ENCODE measurements at places on chromosomes 3 and 15.

- DNase-seq = no peak
These were observed 571 bp upstream of the RARRES1 start for GRCh38 chr3:158732856-158733200.

- no peak for DNase-seq
These were observed 4.4 kb upstream of the ZNF609 start for GRCh38 chr15:64455961-64456371.

GRCh38 chr3:25692341-25692740, 27.6 kb upstream of the TOP2B start:
- no peak for DNase-seq

DNA sequence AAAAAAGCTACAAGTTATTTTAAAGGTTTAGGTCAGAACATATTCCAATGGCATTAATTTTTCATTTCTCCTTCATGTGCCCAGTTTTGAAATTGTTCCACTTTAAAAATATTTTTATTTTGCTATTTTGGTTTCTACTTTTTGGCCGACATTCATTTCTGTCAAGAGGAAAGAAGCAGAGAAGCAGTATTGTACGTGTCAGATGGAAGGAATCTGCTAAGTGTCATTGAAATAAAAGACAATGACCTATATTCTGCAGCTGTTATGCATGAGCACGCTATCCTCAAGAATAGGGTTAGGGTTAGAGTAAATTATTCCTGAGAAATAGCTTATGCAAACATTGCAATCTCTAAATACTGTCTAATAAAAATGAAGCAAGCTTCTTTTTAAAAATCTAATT, 941.7 kb downstream of the TUSC7 start:
- DNase-seq = no peak

DNA sequence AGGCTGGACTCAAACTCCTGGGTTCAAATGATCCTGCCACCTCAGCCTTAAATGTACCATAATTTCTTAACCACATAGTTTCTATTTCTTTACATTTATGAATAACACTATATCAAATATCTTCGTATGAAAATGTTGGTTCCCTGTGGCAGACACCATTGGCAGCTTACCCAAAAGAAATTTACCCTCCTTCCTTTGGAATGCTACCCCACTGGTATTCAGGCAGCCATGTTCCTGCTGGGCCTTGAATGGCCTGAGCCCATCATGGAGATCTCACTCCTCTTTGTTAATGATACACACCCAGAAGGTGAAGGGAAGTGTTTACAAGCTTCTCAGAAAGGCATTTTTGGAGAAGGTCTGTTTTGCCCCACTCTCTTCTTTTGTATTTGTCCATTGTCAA, 94.3 kb upstream of the RNF7 start:
- DNase-seq = no peak

- DNase-seq = no peak
These were observed 74.4 kb upstream of the MDFIC2 start for GRCh38 chr3:70386846-70387245.

DNA sequence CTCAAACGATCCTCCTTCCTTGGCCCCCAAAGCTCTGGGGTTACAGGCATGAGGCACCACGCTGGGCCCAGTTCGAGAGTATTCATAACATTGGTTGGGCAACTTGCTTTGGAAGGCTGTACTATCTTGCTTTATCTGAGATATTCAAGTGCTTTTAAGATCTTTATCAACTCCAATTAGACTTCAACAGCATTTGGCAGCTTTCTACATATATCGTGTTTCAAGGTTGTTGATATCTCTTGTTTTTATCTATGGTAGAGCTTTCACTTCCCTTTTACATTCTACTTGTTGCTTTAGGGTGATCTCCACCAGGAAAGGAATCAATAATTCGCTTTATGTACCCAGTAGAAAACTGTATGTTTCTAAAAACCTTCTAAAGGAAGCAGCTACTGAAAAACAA, 395.3 kb downstream of the IL5RA start:
- no peak for DNase-seq

DNA sequence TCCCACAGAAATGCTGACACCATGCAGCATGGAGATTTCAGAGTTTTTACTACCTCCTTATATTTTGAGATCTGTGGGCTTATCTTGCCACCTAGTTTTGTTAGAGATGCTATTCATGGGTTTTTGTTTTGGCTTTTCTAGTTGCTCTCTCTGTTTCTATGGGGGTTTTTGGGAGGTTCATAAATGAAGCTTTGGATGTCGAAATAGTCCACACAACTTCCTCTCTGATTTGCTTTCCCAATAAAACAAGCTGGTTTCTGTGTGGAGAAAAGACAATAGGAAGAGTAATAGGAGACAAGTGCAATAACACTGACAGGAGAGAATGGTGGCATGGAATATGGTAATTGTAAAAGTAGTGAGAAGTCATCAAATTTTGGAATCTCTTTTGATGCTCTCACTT, 106.8 kb upstream of the GPR149 start:
- no peak for DNase-seq

DNA sequence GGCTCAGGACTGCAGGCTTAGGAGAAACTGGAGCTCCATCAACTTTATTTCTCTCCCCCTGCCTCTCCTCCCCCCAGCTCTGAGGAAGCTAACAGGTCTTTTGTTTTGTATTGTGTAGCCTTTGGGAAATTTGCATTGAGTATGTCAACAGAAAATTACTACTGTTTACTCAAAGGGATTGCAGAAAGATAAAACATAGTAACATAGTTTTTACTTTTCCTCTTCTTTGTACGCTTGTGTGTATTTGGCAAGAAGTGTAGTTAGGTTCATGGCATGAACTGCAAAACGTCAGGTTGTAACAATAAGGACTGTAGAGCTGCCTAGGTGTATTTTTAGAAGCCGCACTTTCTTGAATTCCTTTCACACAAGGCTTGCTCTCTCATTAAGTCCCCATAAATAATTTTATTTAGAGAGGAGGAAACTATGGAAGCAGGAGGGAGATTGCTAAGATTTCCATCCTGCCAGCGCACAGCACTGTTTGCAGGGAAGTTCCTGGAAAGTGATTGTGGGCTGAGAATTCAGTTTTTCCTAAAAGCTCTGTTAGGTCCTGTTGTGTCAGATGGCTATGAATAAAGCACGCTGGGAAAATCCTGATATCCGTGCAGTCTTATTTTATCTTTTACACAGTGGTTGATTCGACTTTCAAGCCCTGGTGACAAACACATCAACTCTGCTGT, 21.1 kb upstream of the SATB1 start:
- DNase-seq = no peak

DNA sequence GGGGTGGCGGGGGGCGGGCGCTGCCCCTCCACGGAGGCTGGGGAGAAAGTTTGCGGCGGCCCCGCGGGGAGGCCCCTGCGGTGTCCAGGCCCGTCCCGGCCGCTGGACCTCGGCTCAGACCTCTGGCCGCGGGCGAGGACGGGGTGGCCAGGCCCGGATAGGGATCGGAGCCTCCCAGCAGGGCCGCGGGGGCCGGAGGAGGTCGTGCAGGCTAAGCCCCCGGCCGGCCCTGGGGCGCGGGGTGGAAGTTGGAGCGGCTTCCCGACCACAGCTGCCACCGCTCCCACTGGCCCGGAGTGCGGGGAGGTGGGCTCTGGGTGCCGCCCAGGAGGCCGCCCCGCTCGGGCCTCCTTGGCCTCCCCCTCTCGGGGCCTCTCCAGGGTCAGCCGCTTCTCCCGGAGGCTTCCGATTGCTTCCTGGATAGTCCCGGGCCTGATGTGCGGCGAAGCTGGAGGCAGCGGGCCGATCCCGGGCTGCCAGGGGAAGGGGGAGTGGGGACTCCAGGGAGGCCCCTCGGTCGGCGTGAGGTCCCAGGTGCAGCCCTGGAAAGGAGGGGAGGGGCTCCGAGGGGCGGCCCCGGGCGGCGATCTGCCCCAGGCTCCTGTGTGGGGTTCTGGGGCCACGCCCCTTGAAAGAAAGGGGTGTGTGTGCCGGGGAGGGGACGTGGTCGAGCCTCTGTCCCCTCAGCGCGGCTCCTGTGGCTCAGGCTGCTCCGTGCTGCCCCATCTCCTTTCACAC, 907 bp downstream of the PLXNA1 start:
- DNase-seq = no peak

GRCh38 chr3:115428841-115429240, 194.5 kb upstream of the GAP43 start:
- DNase-seq = no peak

Measured in esophagus squamous epithelium (tissue), 5 donors.